AG10803 (cell line): ENCODE measurements at places on chromosomes 7 and 10.

GRCh38 chr10:14062528-14063260 is 268.0 kb downstream of the FRMD4A start:
- peak; percentile 83 for DNase-seq

DNA sequence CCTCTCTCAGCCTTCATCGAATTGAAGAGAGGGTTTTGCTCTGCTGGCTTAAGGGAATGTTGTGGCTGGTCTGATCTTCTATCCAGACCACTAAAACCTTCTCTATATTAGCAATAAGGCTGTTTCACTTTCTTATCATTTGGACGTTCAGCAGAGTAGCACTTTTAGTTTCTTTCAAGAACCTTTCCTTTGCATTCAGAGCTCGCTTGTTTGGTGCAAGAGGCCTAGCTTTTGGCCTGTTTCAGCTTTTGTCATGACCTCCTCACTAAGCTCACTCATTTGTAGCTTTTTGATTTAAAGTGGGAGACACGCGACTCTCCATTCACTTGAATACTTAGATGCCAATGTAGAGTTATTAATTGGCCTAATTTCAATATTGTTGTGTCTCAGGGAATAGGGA is 3.9 kb downstream of the MPP7 start:
- DNase-seq = no peak

GRCh38 chr7:8126601-8127167 is 135.3 kb downstream of the ICA1 start:
- DNase-seq = no peak

GRCh38 chr7:22252936-22253536 is 103.9 kb downstream of the RAPGEF5 start:
- no peak for DNase-seq

DNA sequence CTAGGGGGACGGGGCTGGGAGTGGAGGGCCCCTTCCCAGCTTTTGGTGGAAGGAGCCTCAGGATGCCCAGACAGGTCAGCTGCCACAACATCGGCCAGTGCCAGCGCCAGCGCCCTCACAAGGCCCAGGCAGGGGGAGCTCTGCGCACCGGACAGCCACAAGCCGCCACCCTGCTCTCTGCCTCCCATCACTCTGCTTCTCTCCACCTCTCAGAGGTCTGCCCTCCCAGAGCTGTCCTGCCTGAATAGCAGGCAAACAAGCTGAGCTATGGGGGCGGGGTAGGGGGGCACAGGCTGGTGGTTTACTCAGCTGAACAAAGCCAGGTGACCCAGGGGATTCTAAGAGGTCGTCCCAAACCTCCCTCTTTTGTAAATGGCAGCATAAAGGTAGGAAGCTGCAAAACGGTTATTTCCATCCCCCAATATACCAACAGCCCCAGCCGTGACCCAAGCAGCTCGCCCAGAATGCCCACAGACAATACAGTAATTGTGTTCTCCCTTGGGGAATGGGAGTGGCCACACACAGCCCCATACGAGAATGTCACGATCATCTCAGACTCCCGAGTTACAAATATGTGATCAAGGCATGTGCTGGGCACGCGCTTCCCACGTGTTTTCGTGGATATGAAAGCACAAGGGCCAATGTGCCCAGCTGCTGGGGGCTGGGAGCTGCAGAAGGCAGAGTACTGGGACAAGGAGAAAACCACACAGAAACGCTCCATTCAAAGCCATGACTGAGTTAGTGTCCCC is 19.7 kb downstream of the FAM53B start:
- peak; percentile 37 for DNase-seq

GRCh38 chr7:137731436-137731835 is 115.3 kb downstream of the DGKI start:
- peak; percentile 54 for DNase-seq
